Esophagus squamous epithelium (tissue), 5 donors: ENCODE measurements at places on chromosomes 1 and 21.

- DNase-seq = no peak
Observed at GRCh38 chr1:181501612-181502011, 18.3 kb downstream of the CACNA1E start.

DNA sequence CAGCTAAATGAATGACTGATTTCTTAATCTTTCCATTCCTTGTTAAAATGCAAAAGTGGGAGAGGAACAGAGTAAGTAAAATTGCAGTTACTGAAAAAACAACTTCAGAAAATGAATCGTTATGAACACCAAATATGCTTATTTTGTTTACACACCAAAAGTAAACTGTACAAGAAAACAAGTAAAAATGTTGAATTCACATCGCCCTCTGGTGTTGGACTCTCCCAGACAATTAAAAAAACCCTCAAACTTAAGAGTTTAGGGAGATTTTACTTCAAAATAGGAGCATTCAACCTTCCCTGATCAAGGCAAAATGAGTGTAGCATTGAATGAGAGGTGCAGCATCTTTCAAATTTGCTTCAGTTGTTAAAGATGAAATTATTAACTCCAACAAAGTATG, 19.4 kb upstream of the ESRRG start:
- no peak for DNase-seq

DNA sequence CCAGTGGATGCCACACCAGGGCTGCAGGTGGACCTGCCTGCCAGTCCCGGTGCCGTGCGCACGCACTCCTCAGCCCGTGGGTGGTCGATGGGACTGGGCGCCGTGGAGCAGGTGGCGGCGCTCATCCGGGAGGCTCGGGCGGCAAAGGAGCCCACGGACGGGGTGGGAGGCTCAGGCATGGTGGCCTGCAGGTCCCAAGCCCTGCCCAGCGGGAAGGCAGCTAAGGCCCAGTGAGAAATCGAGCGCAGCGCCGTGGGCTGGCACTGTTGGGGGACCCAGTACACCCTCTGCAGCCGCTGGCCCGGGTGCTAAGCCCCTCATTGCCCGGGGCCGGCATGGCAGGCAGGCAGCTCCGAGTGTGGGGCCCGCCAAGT, 1171.8 kb upstream of the B3GALT2 start:
- DNase-seq = no peak

DNA sequence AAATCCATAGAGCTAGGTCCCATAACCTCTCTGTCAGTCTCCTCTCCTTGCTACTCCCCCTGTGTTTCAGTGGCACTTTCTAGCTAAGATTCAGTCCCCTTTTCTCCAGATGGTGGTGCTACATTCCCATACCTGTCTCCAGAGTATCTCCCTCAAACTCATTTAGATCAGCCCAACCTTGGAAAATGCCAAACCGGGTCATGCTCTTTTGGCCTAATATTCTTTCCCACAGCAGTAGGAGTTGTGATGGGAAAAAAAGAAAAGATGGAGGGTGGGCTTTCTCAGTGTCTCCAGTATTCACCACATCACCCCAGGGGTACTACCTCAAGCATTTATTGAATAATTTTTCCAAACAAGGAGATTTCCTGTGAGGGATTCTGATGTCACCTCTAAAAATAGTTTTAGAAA, 3.2 kb upstream of the RXFP4 start:
- DNase-seq = no peak

DNA sequence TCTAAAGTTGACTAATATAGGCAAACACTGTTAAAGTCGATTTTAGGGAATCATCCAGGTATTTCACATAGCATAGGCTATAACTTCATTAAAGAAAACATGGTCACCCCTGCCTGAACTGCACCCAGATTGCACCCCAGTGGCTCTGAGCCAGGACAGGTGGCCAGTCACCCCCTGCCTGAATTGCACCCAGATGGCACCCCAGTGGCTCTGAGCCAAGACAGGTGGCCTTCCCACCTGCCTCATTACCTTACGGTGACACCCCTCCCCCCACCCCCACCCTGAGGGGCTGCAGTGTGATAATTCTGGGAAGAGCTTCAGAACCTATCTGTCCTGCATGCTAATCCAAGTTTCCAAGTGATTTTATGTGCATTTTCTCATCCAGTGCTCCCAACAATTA, 78.9 kb downstream of the DSCAM start:
- no peak for DNase-seq

DNA sequence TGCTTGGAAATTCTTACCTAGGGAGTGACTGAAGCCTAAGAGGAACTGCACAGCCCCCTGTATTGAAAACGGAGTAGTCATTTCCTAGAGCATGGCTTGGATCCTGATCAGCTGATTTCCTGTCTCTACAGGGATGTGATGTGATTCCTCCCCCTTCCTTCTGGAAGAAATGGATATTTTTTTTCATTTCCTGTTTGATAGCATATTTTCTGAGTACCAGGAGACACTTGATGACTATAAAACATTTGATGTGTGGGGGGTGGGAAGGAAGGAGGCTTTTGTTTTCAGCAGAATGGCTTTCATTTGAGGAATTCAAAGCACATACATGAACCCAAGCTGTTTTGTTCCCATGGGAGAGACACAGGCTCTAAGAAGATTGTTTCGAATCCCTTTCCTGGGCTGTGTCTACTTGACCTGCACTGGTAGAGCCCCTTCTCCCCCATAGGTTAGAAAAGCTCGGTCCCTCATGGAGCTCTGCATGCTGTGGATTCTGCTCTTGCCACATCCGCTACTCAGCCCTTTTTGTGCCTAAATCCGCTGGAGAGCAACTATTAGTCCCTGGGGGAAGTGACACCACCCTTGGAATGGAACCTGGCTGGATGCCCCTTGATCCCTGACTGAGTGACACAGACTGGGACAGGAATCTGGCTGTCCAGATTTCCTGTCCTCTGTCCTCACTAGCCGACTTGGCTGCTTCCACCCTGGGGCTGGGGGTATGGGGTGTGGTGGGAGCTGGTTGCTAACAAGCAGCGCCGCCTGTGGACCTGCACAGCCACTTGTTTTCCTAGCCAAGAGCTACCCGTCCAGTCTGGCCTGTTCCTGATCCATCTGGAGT, 71.8 kb upstream of the MACF1 start:
- DNase-seq = no peak

DNA sequence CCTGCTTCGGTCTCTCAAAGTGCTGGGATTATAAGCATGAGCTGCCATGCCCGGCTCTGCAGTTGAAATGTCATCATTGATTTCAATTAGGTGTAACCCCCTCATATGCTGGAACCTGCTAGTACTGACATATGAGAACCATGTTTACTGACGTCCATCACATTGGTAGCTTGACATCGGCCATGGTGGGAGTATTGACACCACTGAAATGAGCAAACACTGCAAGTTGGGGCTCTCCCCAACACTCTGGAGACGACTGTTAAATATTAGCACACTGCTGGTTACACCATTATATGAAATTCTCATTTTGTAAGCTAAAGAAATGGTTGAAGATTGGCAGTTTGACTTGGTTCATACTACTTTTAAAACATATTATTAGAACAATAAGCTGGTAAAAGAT, 63.7 kb downstream of the CNST start:
- DNase-seq = no peak

GRCh38 chr1:113125517-113125916, 52.5 kb downstream of the LRIG2 start:
- DNase-seq = no peak

DNA sequence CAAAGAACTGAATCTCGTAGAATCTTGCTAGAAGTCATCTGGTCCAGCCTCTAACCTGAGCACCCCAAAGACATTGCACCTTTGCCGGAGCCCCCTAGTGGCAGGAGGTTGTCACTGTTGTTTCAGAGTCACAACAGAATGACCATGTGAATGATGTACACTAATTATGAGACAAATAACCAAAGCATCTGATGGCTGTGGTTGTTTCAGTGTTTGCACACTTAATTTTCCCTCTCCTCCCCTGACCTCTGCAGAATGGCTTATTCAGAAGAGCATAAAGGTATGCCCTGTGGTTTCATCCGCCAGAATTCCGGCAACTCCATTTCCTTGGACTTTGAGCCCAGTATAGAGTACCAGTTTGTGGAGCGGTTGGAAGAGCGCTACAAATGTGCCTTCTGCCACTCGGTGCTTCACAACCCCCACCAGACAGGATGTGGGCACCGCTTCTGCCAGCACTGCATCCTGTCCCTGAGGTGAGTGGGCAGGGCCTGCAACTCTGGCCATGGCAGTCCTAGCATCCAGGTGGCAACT, 26.4 kb downstream of the TRAF5 start:
- peak; percentile 2 for DNase-seq

DNA sequence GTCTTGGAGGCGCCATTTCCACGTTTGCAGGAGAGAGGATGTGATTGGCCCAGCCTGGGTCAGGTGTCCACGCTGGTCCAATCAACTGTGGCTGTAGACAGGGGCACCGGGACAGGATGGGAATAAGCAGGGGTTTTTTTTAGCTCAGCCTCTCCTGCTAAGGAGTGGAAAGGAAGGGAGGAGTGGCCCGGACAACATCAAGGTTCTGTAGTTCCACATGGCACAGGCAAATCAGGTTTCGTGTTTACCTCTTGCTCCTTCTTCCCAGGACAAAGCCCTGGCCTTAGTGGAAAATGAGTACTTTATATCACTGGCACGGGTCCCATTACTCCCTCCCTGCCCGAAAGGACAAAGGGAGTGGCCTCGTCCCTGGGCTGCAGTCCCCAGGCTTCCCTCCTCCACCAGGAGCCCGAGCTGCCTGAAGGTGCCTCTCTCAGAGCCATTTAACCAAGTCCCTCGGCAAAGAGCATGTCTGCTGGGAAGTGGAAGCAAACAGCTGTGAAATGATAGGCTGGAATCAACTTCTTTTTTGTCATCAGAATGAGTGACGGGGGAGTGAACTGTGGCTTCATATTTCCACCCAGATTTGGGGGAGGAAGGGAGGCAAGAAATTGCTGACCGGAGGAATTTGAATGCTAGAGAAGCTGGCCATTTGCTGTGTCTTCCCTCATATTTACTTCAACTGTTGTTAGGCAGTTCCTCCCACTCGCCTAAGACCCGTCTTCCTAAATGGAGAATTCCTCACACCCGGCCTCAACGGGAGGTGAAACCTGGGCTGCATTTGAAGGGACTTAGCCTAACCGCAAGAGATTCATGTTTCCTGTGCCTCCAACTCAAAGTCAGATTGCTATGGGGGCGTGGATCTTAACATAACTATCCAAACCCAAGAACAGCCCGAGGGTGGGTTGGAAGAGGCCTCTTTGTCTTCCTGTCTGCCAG, 84.9 kb upstream of the SLC44A3 start:
- DNase-seq = no peak

DNA sequence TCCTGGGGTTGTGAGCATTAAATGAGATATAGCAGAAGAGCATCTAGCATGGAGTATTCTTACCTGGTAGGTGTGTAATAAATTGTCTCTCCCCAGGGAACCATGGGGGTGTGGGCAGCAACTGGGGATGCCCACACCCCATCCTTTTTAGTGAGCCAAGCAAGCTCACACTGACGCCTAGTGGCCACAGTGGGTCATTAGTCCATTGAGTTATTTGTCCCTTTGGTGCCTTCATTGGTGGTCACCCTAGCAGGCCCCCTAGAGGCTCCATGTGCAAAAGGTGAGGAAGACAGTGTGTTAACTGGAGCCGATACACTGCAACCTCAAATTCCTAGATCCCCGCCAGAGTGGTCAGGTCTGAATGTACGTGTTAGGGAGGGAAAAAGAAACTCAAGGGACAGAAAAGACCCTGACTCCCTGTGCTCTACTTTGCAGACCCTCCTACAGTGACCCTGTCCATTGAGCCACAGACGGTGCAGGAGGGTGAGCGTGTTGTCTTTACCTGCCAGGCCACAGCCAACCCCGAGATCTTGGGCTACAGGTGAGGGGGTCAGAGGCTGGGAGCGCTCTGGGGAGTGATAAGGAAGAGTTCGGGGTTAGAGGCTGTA, 93.3 kb upstream of the CD1D start:
- no peak for DNase-seq

- no peak for DNase-seq
Observed at GRCh38 chr1:223714849-223715603, 2.7 kb downstream of the CAPN2 start.

DNA sequence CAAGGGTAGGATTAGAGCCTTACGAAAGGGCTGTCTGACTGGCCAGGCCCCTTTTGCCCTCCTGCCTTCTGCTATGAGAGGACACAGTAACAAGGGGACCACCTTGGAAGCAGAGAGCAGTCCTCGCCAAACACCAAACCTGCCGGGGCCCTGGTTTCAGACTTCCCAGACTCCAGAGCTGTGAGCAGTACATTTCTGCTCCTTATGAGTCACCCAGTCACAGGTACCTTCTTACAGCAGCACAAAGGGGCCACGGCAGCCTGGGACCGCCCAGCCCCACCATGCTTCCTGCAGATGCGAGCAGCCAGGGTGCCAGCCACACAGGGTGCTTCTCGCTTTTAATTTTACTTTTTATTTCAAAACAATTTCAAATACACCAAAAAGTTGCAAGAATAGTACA, 17.2 kb upstream of the POFUT2 start:
- no peak for DNase-seq

DNA sequence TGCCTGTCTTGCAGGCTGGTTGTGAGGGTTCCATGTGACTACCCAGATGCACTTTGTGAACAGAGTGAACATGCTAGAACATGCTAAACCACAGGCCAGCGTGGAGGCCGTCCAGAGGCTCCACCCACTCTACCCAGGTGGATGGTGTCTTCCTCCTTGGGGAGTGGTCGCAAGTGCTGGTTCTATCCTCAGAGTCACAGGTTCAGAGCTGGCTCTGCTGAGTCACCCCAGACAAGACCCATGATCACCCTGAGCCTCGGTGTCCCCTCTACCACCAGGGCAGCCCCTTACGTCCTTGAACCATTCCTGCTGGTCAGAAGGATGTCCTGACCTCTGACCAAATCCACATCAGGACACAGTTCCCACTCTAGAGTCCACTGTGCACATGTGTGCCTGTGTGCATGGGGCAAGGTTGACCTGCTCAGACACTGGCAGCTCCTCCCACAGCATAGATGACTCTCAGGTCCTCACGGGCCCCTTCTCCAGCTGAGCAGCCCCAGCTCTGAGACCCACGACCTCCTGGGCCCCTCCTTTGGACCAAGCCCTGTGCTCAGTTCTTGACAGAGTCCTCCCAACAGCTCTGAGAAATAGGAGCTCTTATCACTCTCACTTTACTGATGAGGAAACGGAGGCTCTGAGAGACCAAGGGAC, 391.8 kb downstream of the MATN1 start:
- DNase-seq = no peak

- no peak for DNase-seq
Observed at GRCh38 chr1:8597455-8597854, 220.0 kb downstream of the RERE start.

GRCh38 chr21:26136671-26137070, 33.9 kb downstream of the APP start:
- no peak for DNase-seq

DNA sequence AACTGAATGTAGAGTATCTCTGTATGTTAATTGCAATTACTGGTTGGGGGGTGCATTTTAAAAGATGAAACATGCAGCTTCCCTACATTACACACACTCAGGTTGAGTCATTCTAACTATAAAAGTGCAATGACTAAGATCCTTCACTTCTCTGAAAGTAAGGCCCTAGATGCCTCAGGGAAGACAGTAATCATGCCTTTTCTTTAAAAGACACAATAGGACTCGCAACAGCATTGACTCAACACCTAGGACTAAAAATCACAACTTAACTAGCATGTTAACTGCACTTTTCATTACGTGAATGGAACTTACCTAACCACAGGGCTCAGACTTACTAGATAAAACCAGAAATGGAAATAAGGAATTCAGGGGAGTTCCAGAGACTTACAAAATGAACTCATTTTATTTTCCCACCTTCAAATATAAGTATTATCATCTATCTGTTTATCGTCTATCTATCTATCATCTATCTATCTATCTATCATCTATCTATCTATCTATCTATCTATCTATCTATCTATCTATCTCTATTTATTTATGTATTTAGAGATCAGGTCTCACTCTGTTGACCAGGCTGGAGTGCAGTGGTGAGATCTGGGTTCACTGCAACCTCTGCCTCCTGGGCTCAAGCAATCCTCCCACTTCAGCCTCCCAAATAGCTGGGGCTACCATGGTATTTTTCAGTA, 47.8 kb downstream of the CHML start:
- DNase-seq = no peak
